ENCODE measurements at places on chromosomes 11 and 22.

DNA sequence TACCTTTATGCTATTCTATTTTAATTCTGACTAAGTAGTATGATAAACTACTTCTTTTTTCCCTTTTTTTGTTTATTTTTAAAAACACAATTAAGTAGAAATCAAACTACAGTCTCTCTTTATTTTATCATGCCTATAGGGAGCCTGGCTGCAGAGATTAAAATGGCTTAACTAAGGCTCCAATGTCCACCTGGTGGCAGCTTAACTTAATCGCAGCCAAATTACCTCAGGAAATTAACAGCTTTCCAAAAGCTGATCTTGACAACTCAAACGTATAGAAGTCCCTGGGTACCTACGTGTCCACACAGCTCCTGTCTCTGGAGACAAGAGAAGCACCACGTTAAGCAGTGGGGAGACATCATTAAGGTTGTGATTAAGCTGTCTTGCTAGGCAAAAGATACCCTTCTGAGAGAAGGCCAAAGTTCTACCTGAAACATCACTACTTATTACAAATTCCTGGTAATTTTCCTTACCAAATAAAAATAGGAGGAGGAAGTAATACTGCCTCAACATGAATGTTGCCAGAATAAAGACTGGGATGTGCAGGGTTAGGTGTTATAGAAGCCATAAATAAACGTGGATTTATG, 63.2 kb upstream of the SNX19 start:
- no peak for DNase-seq

DNA sequence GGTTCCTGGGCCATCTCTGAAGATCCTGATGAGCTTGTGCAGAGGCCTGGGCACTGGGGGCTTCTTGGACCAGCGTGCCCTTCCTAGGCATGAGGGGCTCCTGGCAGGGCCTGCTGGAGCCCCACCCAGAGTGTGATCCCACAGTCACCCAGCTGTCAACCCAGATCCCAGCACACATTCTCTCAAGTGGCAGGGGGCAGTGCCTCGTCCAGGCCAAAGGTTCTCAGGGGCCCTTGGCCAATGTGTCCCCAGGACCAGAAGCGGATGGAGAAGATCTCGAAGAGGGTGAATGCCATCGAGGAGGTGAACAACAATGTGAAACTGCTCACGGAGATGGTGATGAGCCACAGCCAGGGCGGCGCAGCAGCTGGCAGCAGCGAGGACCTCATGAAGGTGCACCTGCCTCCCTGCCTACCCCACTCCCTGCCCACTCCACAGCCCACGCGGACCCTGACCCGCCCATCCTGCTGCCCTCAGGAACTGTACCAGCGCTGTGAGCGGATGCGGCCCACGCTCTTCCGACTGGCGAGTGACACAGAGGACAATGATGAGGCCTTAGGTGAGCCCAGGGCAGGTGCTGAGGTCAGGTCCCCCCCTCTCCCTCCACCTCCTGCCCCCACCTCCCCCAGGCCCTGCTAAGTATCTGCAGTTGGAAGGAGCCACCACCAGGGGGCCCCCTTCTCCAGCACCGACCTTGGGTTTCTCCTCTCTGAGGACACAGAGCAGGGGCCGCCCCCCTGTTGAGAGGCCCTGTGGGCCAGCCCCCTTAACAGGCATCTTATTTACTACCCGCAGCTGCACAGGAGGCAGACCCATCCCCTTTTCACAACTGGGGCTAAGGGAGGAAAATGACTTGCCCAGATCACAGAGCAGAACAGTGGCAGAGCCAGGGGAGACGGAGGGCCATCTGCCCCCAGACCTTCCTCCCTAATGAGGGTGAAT, 14.7 kb downstream of the GGA1 start:
- peak; percentile 85 for DNase-seq

- DNase-seq = no peak
Observed at GRCh38 chr11:12159351-12160099, 49.1 kb downstream of the MICAL2 start.

GRCh38 chr11:63961608-63962412, 12.6 kb upstream of the COX8A start:
- DNase-seq = peak; percentile 48
